Stimulated activated CD4-positive, alpha-beta T cell treated with anti-CD3 and anti-CD28 coated beads, TNF-alpha, amount 100 ng/mL, for 1 hour (primary cell): ENCODE measurements at places on chromosomes 2 and 18.

- no peak for DNase-seq
Observed at GRCh38 chr2:226578879-226579278, 220.7 kb downstream of the IRS1 start.

DNA sequence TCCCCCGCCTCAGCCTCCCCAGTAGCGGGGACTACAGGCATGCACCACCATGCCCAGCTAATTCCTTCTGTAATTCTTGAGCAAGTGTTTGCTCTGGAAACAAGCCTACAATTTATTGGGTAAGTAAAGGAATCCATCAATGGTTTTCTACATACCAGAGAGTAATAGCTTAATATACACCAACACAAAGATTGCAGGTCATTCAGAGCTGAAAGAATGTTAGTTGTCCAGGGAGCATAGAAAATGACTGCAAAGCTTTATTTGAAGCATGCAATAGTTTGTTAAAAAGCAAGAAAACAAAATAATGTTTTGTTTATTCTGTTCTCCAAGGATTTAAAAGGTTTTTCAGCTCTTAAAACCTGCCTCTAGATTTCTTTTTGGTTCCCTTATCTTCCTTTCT is 5.6 kb downstream of the IDH1 start:
- DNase-seq: no peak

GRCh38 chr2:149894226-149894625 is 306.7 kb upstream of the MMADHC start:
- DNase-seq: no peak

GRCh38 chr2:119230219-119231185 is 6.9 kb downstream of the STEAP3 start:
- DNase-seq: no peak

DNA sequence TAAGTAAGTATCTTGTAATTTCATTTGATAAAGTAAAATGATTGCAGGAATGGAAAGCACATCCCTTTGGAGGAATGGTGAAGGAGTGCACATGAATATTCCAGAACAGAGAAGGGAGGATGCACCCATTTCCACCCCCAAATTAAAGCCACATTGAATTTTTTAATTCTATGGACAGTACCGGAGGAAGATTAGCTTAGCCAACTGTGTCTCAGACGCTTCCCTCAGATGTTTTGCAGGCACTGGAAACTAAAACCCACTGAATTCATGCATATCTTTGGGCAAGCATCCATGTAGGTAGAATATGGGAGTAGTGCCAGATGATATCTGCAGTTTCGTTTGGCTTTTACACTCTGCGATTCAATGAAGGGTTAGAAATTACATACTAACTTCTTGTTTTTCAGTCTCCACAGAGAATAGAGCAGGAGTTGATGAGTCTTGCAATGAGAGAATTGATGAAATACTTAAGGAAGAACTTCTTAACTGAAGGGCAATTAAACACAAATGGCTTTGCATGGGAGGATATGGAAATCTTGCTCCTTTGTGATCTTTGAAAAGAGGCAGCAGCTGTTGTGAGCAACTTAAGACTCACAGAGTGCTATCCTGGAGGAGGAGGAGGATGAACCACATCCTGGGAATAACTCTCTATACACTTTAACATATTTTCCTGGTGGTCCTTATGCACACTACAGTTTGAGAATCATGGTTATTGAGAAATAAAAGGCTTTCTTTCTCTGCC is 71.7 kb upstream of the MYO3B start:
- DNase-seq: no peak

DNA sequence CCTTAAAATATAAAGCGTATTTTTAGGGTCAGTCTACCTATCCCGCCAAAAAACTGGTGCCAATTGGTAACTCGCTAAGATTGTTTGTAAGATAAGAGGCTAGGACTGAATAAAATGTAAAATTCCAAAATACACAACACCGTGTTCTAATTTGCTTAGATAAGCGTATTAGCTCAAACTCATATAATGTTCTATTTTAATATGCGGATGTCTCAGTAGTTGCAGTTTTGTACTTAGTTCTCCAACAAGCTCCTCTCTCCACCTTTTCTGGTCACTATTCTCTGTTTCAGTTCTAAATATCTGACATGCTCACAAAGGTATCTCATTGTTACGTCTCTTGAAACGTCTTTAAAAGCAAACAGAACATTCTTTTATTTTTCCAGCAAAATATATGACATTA is 24.0 kb downstream of the NETO1 start:
- DNase-seq: no peak

DNA sequence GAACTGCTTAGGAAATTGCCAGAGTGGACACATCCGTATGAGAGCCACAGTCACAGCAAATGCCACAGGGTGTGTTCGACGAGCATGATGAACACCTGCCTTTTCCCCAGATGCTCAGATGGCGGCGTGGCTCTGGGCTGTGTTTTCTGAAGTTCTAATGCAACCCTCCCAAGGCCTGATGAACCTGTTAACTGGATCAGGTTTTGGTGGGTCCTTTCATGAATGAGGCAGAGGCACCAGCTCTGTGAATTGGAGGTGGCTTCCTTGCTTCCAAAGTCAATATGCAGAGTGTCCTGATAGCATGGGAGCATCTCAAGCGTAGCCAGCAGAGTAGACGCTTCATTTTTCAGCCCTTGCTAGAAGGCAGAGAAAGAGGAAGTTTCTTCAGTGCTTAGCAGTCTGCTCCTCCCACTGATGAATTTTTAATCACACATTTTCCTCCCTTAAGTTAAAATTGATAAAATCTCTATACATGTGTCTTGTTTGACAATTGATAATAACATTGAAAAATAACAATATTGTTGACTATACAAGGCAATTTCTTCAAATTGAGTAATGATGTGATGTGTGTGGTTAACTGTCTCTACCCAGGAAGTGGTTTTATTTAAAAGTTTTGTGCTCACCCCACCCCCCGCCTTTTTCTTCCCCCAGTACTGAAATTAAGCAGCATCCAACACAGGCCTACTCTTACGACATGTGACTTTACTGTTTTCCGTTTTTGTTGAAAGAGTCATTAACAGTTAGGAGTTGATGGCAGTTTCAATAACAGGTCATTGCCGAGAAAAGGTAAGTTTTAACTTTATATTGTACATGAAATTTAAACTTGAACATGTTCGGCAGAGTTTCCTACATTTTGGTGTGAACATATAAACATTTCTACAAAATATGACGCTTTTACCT is at the start of gene ARHGAP15:
Gene ARHGAP15, plus strand, starts transcription at position 739 of the 900 bp plus-strand sequence.
- peak; percentile 45 for DNase-seq

DNA sequence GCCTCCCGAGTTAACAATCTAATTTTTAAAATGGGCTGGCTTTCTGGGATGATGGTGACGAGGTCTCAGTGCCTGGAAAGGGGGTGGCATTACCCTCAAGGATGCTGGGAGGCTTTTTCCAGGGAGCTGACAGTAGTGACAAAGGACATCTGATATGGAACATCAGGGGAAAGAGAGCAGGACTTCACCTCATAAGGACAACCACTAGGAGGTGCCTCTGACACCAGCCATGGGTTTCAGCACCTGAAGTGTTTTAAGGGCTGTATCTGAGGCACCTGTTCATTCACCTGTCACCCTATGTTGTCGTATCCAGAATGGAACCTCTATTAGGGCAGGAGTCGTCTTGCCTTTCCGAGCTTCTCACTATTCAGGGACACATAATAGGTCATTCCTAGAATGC is 10.8 kb downstream of the IL36B start:
- DNase-seq: no peak

GRCh38 chr18:55982992-55983391 is 395.0 kb upstream of the TCF4 start:
- no peak for DNase-seq

- DNase-seq: no peak
Observed at GRCh38 chr2:200077838-200078237, 122.5 kb downstream of the MAIP1 start.

GRCh38 chr18:25305584-25305983 is 46.4 kb downstream of the ZNF521 start:
- DNase-seq: no peak

DNA sequence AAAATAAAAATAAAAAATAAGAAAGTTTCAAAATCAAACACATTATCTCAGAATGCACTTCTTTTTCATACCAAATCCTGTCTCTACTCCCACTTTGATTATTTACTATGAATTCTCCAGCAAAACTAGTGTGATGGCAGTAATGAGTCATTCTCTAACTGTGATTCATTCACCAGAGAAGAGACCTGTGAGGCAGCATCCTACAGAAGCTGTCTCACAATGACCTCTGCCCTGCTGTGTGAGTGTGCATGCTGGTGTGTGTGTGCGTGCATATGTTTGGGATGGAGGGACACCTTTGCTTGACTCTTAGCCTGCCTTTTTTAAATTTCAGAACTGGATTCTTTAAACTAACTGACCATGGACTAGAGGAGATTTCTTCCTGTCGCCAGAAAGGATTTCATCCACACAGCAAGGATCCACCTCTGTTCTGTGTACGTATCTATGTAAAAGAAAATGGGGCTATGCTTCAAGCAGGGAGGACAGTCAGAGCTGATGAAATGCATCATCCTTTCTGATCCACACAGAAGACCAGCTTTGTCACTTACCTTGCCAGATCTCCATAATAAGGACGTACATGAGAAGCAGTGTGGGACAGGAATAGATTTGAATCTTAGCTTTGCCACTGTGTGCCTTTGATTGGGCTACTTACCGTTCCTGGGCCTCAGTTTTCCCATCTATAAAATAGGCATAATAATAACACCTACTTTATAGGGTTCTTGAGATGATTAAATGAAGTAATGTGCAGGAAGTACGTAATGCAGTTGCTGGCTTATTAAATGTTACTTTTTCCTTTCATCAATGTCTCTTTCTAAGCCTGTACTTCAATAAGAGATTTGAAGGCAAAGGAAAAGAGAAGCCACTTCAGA is 31.2 kb downstream of the STAMBP start:
- peak; percentile 15 for DNase-seq

- DNase-seq: no peak
Observed at GRCh38 chr2:58932801-58933200, 691.7 kb upstream of the FANCL start.

GRCh38 chr2:232781765-232782164 is 5.4 kb upstream of the KCNJ13 start:
- DNase-seq: no peak

DNA sequence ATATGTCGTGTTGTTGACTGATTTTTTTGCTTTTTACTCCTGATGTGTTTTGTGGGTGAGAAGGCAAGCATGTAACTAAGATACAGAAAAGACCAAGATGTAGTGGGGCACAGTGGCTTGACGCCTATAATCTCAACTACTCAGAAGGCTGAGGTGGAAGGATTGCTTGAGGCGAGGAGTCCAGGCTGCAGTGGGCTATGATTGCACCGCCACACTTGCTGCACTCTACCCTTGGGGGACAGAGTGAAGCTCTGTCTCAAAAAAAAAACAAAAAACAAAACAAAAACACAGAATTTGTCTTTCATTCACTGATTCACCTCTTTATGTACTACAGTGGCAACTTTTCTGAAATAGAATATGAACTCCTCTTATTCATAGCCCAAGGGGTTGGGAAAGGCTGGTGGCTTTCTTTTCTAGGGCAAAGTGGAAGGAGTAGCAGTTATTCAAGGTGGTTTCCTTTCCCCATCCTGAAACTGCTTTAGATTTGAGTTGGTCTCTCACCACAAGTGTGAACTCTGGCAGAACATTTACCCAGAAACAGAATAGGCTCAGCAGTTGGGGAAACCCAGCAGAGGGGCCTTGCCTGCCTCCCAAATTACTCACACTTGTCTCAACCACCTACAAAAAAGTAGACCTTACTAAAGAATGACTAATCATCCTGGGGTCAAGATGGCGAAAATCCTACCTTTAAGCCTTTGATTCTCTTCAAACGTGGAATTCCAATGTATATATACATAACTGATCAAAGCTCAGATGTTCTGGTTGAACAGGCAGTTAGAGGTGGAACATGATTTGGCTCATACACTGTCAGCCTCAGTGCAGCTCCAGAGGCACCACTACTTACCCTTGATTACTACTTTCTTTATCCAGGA is 6.5 kb downstream of the TANK start:
- DNase-seq: no peak

- DNase-seq: no peak
Observed at GRCh38 chr2:160253440-160254188, 53.5 kb upstream of the ITGB6 start.

- no peak for DNase-seq
Observed at GRCh38 chr2:127943186-127943585, 57.4 kb upstream of the AMMECR1L start.

- DNase-seq: no peak
Observed at GRCh38 chr18:13720847-13721246, 5.5 kb downstream of the FAM210A start.

DNA sequence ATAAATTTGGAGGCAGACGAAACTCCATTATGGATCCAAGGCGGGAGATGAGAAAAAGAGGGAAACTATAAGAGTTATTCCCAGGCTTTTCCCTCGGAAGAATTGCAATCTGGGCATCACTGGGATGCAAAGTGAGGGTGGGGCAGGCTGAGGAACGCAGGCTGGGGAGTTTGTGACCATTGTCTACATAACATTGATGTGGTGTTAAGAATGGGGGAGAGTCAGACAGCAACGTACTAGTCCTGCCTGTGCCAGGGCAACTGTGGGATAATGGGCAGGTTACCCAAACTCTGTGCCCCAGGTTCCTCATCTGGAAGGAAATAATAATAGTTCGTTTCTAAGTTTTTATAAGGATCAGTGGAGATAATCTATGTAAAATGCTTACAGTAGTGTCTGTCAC is 84.4 kb upstream of the SIX2 start:
- DNase-seq: no peak

- DNase-seq: no peak
Observed at GRCh38 chr18:40404284-40404683, 1550.8 kb upstream of the PIK3C3 start.

DNA sequence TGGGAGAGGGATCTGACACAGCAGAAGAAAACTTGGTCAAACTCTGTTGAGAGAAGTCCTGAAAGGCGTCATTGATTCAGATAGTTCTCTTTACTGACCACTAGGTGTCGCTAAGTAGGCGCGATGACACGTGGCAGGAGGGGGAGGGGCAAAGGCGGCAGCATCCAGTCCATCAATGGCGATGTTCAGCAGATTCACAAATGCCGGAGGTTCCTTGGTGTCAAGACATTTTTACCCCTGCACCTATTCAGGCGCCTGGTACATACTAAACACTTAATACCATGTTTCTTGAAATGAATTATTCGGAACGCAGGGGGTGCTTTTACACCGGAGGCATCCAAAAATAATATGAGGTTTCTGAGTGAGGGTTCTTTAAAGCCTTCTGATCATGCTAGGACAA is 3.0 kb upstream of the PLEK start:
- DNase-seq: peak; percentile 51

DNA sequence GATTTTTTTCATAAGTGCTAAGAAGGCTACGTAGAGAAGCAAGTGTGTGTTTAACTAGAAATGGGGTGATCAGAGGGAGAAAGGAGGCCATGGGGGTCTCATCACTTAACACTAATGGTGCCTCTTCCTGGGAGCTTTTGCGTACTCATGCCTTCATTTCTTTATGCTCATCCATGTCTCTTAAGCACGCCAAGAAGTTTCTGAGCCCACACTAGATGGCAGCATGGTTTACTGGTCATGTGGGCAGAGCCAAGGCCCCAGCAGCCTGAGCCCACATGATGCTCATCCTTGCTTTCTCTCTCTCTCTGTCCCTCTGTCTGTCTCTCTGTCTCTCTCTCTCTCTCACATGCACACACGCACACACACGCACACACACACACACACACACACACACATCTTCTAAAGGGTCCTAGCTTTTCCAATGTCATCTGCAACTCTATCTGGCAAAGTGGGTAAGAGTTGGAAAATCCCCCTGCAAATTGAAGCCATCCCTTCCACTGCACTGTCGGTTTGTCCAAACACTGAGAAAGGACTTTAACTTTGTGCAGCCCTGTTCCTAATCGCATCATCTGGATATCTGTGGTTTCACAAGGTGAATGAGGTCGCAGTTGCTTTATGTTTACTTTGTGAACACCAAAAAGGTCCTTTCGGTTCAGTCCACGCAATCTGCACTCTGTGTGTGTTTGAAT is 137.1 kb upstream of the CCDC68 start:
- DNase-seq: no peak
